ENCODE measurements at places on chromosomes 7 and 10. TPM values are rescaled to one million over a fixed set of nuclear protein-coding genes. Genes with fewer than 3 reads are reported as not detected.
A peak's percentile ranks its signal among the peaks of the same experiment; 100 is the strongest.

DNA sequence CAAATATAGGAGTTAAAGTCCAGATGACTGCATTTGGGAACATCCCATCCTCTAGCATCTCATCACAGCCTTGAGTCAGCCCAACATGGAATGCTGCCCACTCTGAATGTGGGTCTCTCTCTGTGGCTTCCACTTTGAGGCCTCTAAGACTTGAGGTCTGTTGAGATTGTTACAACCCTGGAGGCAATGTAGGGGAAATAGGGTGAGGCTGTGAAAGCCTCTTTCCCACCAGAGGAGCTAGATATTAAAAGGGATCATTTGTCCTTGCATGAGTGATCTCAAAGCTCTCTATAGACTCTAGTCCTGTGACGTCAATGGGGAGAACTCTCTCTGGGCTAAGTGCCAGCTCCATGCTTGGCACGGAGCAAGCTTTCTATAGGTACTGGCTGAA lies 6.4 kb upstream of the GOLGA7B start:
- DNase-seq = no peak

DNA sequence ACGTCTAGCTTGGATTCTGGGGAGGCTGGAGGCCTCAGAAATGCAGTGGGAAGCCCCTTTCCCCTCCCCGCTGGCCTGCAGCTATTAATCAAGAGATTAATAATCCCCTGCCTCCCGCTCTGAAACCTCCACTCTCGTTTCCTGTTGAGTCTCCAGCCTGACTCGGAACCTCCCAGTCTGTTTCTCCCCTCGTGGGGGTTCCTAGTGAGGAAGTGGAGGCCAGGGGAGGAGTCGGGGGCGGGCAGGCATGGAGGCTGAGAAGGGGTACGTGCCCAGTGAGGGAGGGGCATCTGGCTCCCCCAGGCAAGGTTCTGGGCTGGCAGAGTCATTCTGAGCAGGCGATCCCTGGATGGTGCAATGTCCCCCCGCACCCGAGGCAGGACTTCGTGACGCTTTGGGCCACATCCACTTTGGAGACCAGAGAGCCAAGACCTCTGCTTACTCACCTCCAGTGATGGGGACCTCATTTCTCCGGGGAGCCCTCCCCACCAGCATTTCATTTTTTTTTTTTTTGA lies 73.6 kb downstream of the COL26A1 start:
- DNase-seq = no peak

- no peak for DNase-seq
Observed at GRCh38 chr7:26891400-26892350, 27.3 kb upstream of the SKAP2 start.

DNA sequence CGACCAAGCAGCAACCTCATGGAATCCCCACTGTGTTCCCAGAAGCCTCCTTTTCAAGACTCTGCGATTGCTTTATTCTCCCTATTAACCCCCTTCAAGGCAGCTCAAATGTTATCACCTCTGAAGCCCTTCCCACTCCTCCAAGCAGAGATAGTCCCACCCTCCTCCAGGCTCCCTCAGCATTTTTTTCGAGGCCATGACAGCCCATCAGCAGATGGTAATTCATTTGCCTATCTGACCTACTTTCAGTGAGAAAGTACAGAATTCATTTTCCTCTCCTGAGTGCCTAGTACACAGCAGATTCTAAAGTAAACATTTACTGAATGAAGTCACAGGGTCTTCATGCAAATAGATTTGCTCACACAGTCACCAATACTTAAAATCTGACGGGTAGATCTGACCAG lies 47.8 kb downstream of the HERPUD2 start:
- peak; percentile 42 for DNase-seq

DNA sequence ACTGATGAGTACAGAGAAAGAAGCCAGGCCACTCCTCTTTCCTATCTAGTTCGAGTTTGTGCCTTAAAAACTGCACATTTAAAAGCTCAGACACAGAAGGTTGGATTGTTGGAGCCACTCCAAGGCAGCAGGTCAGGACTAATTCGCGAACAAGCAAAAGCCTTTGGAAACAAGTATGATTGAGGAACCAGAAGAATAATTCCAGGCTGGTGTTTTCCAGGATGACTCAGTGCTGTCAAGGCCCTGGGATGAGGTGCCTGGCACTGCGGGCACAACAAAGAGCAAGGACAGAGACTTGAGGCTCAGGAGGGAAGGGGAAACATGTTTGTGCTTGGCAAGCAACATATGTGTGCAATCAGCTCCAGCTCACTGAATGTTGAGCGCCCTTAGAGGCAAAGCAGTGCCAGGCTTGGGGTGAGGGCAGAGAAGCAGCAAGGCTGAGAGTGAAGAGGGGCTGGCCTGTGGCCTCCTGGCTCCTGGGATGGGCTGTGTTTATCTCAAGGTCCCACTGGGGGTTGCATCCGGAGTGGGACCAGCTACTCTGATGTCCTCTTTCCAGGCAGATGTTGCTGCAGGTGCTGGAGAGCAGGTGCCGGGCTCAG lies 44.1 kb downstream of the VSTM4 start:
- DNase-seq = no peak

- no peak for DNase-seq
Observed at GRCh38 chr7:40944981-40945585, 757.8 kb downstream of the INHBA start.

- no peak for DNase-seq
Observed at GRCh38 chr7:116018731-116019130, 11.8 kb downstream of the TFEC start.

GRCh38 chr10:110672580-110672919 lies 28.4 kb downstream of the RBM20 start:
- no peak for DNase-seq

DNA sequence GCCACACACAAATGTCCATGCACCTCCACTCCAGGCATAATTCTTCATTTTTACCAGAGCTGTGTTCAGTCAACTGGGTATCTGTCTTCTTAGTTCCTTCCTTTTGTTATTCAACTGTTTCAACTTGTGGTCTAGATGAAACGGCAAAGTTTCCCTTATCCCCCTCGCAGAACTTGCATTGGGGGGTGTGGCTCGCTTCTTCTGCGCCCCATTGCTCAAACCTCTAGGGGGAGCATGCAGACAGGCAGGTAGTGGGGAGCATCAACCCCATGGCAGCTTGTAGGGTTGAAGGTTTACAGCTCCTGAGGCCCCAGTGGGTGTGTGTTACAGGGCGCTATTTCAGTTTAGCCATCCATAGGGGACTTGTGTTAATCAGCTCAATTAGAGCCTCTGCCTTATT lies 38.3 kb upstream of the COBL start:
- peak; percentile 41 for DNase-seq

GRCh38 chr10:98309366-98310355 lies 41.7 kb upstream of the LOXL4 start:
- DNase-seq = peak; percentile 93

DNA sequence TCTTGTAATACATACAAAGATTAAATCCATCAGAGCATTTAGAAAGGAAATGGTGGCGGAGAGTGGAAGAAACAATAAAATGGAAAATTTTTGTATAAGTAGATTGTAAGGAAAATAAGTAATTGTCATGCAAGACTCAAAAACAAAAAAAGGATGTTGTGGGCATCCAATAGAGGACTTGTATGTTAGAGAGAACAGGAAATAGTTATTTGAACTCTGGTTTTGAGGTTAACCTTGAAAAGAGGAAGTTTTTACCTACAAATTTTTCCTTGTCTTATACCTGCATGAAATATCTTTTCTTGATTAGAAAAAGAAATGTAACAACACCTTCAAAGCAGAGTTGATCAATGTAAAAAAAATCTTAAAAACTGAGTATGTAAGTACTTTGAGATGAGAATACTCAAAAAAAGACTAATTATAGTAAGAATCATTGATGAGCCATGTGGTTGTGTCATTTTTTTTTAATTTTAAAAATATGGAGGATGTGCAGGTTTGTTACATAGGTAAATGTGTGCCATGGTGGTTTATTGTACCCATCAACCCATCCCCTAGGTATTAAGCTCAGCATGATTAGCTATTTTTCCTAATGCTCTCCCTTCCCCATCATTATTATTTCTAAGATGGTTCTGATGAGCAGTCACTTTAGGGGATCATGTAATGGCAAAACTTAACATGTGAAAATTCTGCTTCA lies 11.9 kb downstream of the TMEM106B start:
- DNase-seq = no peak

GRCh38 chr10:30166929-30167328 lies 107.5 kb upstream of the JCAD start:
- DNase-seq = no peak

DNA sequence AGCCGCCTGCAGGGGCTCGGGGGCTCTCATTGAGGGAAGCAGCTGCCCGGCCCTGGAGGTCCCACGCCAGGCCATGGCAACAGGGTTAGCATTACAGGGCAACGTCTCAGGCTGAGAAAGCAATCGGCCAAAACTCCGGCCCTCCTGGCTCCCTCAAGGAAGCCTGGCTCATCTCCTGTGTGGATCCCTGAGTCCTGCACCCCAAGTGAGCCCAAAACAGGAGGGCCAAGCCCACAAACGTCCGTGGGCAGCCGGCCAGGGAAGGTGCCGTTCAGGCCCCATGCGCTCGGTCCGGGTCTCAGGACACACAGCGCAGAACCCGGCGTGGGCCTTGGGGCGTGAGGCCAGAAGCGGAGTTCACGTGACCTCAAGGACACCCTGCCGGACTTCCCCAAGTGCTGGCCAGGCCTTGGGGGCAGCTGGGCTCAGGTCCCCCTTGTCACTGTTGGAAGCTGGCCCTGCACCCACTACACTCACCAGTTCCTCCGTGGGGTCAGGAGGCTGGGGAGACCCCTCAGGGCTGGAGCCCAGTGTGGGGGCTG lies 8.0 kb upstream of the PWWP2B start:
- peak; percentile 95 for DNase-seq

GRCh38 chr10:125515571-125515970 lies 167.4 kb downstream of the TEX36 start:
- no peak for DNase-seq

- no peak for DNase-seq
Observed at GRCh38 chr10:33114451-33114952, 156.5 kb upstream of the ITGB1 start.

Gene CNTNAP2
- total RNA-seq = 109 TPM

Gene CARD11
- 21.4 TPM for total RNA-seq

Gene HYAL4
- 0.11 TPM for total RNA-seq

Gene ZNF503
- 0.37 TPM for total RNA-seq

Gene CPXM2
- total RNA-seq = 2.9 TPM

Data from H7 (cell line).